ENCODE measurements at places on chromosomes 5 and 9.

DNA sequence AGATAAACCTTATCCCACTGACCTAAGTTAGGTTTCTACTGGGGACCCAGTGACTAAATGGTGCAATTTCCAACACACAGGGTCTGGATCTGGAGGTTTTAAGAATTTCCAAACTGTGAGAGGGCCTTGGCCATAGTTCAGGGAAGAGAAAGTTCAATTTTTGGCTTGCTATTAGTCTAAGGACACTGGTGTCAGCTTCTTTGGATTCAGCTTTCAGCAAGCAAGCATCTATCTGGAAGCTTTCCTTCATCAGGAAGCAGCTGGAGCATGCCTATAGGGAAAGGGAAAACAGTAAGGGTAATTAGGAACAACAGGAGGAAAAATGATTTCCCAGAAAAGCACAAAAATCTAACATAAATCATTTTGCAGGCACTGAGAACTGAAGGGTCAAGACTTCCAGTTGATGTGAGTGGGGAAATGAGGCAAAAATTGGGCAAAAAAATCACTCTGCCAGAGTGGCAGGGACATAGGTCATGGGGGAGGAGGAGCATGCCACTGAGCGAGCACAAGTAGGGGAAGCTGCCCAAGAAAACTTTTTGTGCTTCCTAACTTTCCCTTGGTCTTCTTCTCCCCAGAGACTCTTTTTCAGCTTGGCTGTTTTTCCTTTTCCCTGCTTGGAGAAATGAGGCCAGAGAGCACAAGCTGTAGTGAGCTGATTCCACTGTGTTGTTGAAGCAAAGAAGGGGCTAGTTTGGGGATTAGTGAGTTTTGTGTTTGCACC lies 299.6 kb downstream of the FGF10 start:
- DNase-seq: no peak

- no peak for DNase-seq
Observed at GRCh38 chr9:27545471-27545870, 15.9 kb upstream of the MOB3B start.

DNA sequence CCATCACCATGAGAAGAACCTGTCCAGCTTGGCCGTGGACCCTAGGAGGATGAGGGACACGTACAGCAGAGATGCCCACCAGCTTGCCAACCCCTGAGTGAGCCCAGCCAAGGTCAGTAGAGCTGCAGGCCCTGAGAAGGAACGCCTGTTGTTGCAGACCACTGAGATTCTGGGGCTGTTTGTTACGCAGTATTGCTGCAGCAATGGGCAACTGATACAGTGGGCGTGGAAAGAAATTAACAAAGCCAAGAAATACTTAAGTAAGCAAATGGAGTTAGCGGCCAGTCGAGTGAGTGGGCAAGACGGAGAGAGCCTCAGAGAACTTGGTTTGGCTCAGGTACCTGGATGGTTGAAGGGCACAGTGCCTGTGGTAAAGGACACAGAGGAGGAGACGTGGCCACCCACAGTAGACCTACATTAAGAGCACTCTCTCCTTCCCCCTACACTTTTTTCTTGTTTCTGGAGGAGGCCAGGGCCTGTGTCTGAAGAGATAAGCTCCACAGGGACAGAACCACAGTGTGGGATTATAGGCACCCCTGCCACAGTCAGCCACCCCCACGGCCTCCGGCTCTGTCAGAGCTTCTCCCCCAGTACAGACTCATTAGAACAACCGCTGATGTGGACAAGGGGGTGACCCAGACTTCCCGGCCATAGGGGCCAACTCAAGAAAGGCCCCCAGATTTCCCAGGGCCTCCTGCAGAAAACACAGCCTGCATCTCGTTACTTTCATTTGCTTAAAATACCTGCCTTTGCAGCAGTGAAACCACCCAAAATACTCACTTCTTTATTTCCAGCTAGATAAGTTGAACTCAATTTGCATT lies 40.1 kb upstream of the GRHPR start:
- DNase-seq: no peak

- DNase-seq: no peak
Observed at GRCh38 chr5:67799732-67800234, 415.8 kb upstream of the PIK3R1 start.

DNA sequence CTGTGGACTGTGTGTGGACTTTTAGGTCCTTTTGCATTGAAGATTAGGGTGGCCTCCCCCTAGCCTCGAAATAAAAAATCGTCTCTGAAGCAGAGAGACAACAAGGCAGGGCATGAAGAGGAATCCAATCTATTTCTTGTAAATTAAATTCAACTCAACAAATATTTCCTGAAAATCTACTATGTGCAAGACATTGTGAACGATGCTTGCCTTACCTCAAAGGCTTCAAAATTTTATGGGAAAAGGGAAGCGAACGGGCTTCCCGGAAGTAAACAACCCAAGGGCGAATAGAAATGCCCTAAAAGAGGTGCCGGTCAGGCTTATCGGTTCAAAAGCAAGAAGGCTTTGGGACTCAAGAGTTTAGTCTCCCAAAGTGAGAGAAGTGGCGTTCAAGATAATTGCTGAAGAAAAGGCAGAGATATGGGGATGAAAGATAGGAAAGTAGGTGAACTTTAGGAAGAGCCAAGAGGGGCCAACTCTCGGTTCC lies 525 bp downstream of the KIF24 start:
- no peak for DNase-seq

DNA sequence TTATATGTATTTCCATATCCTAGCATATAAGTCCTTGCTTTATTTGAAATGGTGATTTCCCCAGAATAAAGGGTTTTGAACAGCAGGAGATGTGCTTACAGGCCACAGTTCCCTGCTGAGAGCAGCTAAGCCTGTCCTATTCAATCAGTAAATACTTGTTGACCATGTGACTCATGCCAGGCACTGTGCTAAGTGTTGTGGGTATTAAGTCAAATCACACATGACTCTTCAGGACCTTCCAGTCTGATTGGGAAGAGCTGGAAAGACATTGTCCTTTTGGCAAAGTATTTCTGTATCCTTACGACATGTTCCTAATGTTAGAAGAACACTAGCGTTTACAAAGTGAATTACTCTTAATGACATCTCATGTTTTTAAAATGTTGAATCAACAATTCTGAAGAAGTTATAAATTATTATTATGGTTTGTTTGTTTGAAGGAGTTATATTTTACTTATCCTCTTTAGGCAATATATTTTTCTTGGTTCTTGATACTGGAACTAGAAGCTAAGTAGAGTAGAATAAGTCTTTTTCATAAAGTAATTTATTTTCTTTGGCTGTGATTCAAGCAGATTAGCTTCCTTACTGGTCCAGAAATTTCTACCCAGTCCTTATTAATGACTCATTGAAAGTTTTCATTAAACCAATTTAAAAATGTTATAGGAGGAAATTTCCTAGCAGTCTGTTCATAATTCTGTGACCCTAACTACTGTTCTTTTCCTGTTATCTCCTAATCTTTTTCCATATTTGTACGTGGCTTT lies 82.1 kb downstream of the GAPVD1 start:
- no peak for DNase-seq

DNA sequence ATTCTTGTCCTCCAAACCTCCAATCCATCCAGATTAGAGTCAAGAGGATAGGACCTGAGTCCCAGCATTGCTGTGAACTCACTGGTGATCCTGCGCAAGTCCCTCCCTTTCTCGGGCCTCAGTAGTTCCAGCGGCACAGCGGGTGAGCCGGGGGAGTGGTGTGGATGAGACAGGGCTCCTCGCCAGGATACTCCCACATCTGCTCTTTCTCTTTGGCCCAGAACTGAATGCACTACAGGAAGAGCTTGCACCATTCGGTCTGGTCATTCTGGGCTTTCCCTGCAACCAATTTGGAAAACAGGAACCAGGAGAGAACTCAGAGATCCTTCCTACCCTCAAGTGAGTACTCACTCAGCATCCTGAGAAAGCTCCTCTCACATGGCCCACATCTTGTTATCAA lies 6.3 kb downstream of the GPX3 start:
- DNase-seq: no peak

- no peak for DNase-seq
Observed at GRCh38 chr5:176748967-176749935, 61.1 kb upstream of the UNC5A start.

- DNase-seq: no peak
Observed at GRCh38 chr9:4666042-4666699, at the start of gene SPATA6L. SPATA6L (minus strand) TSS chr9:4666480; CDS start chr9:4666250, 230 bp downstream.

DNA sequence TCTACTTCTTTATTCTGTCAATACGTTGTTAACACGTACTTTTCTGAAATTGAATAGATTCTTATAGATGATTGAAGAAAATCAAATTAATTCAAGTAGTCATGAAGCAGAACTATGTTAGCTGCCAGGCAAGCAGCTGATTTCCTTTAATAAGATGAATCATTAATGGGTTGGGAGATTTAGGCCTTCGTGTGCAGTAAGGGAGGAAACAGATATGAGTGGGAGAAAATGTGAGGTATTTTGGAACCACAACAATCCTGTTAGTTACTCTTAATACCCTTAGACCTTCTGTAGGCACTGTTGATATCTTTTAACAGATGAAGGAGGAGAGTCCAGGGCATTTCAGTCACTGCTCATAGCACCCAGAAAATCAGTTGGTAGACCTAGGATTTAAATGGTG lies 121.0 kb downstream of the AOPEP start:
- no peak for DNase-seq

GRCh38 chr9:69671311-69671878 lies 776 bp downstream of the APBA1 start:
- DNase-seq: no peak

GRCh38 chr5:133683646-133684596 lies 71.6 kb upstream of the FSTL4 start:
- DNase-seq: no peak

DNA sequence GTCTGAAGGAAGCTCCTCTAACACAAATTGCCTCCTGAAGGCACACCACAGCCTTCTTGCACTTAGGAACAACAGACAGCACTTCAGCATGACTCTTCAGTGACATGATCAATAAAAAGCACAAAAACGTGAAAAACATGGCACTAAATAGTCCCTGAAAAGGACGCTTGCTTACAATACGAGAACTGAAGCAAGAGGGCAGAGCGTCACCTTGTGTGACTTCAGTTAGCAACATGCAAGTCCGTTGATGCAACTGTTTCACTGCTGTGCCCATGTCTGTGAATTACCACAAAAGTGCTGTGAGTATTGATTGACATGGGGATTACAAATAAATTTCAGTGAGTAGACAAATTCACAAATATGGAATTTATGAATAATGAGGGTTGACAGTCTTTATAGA lies 219.9 kb upstream of the GAS1 start:
- no peak for DNase-seq

DNA sequence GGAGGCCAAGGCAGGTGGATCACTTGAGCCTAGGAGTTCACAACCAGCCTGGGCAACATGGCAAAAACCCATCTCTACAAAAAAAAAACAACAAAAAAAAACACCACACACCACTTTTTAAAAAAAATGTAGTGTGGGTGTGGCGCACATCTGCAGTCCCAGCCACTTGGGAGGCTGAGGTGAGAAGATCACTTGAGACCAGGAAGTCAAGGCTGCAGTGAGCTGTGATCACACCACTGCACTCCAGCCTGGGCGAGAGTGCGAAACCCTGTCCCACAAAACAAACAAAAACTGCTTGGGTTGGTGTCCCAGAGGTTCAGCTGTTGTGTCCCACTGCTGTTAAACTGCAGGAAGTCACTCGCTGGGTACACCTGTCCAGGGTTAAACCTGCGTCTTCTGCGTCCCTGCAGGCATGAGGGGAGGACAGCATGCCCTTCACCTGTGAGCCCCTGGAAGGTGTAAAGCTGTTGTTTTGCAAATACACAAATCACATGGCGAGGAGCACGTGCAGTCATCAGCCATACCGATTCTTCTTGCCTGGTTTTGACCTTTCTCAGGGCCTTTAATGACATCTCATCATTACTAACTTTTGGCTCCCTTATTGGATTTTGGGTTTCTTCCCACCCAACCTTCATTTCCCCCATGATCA lies 29.3 kb upstream of the CLPTM1L start:
- no peak for DNase-seq

DNA sequence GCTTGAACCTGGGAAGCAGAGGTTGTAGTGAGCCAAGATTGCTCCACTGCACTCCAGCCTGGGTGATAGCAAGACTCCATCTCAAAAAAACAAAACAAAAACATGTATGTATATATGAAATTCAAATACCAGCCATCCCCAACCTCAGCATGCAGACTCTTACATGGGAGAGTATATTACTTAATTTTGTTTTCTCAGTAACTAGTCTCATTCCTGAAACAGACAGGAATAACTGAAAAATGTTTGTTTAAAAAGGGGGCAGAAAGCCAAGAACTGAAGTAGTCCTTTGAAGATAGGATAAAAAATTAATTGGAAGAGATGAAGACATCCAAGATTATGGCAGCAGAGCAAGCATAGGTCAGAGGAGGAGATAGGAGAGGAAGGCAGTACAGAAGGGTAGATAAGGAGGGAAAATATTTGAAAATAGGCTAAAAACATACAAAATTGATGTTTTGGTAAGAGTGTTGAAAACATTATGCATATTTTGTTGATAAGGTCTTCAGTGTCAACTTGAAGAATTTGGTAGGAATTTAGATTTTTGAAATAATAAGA lies 309.9 kb downstream of the MAT2B start:
- no peak for DNase-seq

- no peak for DNase-seq
Observed at GRCh38 chr5:176660530-176660859, 13.2 kb downstream of the TSPAN17 start.

GRCh38 chr5:8857051-8857450 lies 688.8 kb downstream of the SEMA5A start:
- DNase-seq: no peak

- no peak for DNase-seq
Observed at GRCh38 chr5:102858808-102859207, 103.7 kb downstream of the PAM start.

DNA sequence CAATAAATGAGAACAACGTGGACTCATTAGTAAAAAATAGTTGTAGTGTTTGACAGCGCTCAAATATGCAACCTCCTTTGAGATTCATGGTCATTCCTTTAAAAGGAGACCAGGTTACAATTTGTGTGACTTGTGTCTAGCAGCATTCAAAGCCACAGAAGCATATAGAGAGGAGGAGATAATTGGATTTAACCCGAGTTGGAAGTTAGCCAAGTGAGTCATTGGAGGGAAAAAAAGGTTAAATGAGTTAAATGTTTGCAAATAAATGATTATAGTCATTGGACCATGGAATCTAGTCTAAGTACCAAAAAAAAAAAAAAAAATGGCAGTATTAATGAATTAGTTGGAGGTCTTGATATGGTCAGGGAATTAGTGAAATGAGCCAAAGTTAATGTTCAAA lies 90.9 kb downstream of the ITGA1 start:
- no peak for DNase-seq

GRCh38 chr5:13878357-13878756 lies 66.1 kb downstream of the DNAH5 start:
- DNase-seq: no peak

GRCh38 chr5:133682451-133682850 lies 70.1 kb upstream of the FSTL4 start:
- no peak for DNase-seq

- DNase-seq: no peak
Observed at GRCh38 chr5:179259731-179260323, 85.4 kb downstream of the ADAMTS2 start.
